ENCODE measurements at places on chromosomes 13 and 19.

DNA sequence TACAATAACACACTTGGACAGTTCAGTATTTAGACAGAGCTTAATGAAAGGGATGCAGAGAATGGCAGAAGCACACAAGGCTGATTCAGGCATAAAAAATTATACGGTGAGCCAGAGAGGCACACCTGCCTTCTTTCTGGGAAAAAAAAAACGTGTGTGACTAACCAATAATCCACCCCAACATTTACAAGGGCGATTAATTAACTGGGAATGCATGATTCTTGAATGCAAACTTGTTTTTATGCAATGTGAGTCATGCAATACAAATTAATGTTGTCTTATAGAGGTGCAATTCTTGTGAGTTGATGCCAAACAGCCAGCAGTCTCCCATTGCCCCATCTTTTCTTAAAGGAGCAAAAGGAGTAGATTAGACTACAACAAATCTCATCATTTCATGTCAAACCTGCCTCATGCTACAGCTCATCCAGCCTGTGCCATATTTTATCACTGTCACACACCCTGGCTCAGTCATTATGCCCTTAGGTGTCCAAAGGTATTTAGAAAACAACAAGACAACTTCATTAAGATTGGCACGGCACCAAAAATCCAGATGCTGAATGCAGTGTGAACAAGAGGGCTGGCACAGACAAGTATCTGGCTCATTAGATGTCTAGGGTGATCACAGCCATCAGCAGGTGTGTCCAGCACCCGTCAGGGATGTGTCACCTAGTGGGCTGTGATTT lies 721.1 kb downstream of the EFNB2 start:
- no peak for DNase-seq

GRCh38 chr19:29499921-29500590 lies 25.7 kb upstream of the VSTM2B start:
- no peak for DNase-seq

GRCh38 chr13:72430923-72431322 lies 296.5 kb downstream of the MZT1 start:
- no peak for DNase-seq

DNA sequence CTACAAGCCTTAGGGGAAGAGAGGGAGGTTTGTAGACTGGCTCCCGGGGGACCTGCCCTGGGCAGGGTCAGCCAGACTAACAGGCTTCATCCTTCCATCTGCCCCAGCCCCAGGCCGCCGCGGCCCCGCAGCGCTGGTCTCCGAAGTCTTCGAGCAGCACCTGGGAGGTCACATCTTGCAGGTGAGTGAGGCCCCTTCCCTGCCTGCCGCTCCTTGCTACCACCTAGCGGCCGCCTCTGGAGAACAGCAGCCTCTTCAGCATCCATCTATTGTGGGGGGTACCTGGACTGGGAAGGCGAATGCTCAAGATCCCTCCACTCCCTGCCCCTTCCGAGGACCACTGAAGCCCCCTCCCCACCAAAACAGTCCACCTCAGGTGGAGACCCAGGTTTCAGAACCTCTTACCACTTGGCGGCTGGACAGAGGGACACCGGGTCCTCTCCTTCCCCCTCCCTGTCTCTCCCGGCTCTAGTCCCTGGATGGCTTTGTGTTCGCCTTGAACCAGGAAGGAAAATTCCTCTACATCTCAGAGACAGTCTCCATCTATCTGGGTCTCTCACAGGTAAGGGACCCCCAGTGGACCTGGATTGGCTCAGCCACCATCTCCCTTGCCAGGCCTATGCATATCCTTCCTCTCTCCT lies 12.7 kb downstream of the NPAS1 start:
- peak; percentile 79 for DNase-seq

Measured in frontal cortex (tissue), 4 donors.